Natural killer cell (primary cell): ENCODE measurements at places on chromosomes 12 and 14.
A peak's percentile ranks its signal among the peaks of the same experiment; 100 is the strongest.

- no peak for DNase-seq
These were observed 98.2 kb downstream of the RAD52 start for GRCh38 chr12:851343-851742.

DNA sequence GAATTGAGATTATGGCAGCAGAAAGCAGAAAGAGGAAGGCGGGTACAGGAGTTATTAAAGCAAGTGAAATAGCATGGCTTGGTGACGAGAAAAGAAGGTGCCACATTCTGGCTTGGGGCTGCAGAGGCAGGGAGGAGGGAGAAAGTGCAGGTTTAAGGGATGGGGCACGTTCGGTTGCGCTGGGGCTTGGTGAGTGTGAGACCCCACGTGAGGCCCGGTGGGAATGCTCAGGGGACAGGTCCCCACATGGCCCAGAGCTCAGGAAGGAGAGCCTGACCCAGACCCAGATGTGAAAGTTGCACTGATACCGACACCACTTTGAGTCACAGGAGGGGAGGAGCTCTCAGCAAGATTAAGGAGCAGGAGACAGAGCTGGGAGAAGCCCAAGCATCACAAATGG is 187.1 kb downstream of the PIWIL1 start:
- no peak for DNase-seq

- DNase-seq: no peak
These were observed 14.1 kb upstream of the DIO3 start for GRCh38 chr14:101547107-101547738.

DNA sequence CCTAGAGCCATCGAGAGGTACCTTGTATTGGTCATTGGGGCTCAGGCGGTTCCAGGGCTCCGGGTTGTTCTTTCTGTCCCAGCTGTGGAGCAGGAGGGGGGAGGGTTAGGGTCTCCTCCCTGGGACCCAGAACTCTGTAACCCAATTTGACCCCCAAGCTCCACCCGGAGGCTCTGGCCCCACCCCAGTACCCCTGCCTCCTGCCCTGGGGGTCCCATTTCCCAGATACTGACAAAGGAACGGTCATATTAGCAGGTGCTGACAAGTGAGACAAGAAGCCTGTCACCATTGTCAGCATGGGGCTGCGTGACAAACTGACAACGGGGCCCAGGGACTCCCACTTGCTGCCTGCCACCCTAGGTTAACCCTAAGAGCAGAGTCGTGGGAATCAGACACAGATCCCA is 6.2 kb downstream of the SHMT2 start:
- DNase-seq: no peak

DNA sequence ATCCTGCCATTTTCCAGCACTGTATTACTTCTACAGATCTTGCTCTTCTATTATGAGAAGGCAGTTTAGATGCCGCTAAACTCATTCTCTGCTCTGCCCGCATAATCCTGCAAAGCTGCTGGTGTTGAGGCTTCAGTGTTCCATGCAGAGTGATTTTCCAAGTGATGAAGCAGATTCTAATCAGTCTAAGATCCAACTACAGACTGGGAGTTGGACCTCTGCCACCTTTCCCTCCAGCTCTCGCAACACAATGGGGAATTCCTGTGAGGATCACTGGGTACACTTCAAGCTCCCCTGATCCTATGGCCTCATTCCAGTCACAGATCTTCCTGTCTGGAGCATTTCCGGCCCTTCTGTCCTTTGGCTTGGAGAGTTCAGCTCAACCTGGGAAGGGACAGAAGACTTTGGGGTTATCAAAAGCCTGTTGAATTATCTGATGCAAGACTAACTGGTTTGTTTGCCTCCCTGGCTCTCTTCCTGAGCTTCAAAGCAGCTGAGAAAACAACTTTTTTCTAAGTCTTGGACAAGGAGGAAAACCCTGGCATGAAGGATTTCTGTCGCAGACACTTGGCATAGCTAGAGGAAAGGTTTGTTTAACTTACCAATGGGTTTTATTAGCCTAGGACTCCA is 333.9 kb downstream of the ZFP36L1 start:
- DNase-seq: no peak

- DNase-seq: no peak
These were observed 8.5 kb downstream of the CTDSP2 start for GRCh38 chr12:57837864-57838562.

DNA sequence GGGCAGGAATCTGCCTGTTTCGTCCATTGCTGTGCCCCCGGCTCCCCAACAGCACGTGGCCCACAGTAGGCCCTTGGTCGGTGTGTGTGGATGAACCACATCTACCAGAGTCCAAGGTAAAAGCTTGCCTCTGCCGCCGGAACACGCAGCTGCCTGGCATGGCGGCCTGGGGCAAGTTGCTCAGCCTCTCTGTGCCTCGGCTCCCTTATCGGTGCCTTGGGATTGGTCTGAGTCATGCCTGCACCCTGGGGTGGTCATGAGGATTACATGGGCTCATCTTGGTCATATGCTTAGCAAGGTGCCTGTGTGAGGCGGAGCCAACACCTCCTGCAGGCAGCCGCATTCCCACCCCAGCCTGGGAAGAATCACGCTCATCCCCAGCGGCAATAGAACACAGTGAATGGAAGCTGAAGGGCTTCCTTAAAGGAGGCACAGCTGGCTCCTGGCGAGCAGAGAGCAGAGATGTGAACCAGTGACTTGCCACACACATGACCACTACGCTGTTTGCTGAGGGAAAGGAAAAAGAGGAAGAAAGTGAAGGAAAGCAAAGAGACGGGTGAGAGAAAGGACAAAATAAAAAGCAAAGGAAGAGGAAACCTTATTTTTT is 5.5 kb upstream of the SCARB1 start:
- no peak for DNase-seq

GRCh38 chr12:124919521-124920352 is 5.3 kb upstream of the UBC start:
- peak; percentile 22 for DNase-seq

DNA sequence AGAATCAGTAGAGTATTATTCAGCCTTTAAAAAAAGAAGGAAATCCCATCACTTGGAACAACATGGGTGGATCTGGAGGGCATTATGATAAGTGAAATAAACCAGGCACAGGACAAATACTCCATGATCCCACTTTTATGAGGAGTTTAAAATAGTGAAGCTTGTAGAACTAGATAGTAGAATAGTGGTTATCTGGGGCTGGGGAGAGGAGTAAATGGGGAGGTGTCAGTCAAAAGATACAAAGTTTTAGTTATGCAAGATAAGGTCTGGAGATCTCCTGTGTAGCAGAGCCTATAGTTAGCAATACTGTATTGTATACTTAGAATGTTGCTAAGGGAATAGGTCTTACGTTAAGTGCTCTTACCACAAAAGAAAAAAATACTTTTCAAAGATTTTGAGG is 64.9 kb downstream of the RIC8B start:
- no peak for DNase-seq

DNA sequence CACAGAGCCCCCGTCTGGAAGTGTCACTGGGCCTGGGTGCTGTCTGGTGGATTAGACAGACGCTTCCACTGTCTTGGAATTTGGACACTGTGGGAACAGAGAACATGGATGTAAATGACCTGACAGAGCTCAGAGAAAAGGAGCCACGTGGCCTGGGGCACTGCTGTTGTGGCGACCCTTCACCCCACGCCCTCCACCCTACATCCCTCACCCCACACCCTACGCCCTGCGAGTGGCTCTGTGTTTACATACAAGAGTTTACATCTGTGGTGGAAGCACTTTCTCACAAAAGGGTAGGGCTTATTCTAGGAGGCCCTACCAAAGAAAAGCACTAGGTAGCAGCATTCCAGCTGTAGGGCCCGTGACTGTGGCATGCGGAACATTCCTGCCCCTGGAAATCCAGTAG is 47.7 kb downstream of the B4GALNT3 start:
- DNase-seq: no peak

GRCh38 chr14:90168425-90169105 is 87.8 kb upstream of the PSMC1 start:
- no peak for DNase-seq

- DNase-seq: no peak
These were observed 9.9 kb downstream of the DPF3 start for GRCh38 chr14:72883961-72884360.

DNA sequence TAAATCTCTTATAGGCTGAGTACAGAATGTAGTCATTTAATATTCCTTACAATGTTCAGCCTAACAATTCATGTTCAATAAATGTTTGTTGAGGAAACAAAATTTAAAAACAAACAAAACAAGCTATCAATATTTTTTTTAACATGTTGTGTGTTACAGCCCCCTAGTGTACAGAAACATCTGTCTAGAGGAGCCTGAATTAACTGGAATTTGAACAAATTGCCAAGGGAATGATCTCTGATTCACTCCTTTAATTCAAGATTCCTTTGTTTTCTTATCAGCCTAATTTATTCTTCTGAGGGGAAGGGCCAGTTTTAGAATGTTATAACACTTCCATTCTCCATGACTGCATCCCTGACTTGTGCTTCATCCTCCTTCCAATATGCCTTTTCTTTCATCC is 127.2 kb downstream of the CMAS start:
- no peak for DNase-seq

DNA sequence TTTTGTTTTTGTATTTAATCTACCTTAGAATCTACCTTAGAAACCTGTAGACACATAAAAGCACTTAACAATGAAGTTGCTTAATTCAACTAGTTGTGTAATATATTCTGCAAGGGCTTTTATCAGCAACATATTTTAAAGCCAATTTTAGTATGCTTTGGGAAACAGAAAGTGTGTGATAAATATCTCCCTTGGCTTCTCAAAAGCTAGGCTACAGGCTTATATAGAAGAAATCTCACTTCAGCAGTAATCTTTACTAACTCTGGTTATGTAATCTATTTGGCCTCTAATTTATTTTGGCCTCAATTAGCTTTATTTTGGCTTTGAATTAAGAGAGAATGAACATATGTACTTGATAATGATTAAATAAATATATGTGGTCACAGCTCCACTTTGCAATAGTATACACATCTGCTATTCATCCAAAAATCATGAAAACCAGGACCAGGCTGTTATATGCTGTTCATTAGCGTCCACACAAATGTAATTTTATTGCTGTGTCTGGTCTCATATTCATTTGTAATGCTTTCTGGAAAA is 37.2 kb downstream of the LRP6 start:
- DNase-seq: no peak

- no peak for DNase-seq
These were observed 69.2 kb upstream of the PIK3C2G start for GRCh38 chr12:18192119-18192518.

DNA sequence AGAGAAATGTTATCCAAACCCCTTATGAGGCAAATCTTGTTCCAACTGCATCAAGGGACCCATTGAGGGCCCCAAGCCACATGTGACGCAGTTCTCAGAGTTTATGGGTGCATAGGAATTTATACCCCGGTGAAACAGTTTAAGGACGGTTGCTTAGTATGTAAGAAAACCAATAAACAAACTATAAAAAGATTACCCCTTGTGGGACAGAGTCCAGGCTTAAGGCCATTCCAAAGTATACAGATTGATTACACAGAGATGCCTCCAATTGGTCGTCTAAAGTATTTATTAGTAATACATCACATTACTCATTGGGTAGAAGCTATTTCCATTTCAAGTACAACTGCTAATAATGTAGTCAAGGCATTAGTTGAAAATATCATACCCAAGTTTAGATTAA is 885.0 kb upstream of the MDGA2 start:
- no peak for DNase-seq

- DNase-seq: no peak
These were observed 41.6 kb upstream of the NTF3 start for GRCh38 chr12:5390174-5390799.

DNA sequence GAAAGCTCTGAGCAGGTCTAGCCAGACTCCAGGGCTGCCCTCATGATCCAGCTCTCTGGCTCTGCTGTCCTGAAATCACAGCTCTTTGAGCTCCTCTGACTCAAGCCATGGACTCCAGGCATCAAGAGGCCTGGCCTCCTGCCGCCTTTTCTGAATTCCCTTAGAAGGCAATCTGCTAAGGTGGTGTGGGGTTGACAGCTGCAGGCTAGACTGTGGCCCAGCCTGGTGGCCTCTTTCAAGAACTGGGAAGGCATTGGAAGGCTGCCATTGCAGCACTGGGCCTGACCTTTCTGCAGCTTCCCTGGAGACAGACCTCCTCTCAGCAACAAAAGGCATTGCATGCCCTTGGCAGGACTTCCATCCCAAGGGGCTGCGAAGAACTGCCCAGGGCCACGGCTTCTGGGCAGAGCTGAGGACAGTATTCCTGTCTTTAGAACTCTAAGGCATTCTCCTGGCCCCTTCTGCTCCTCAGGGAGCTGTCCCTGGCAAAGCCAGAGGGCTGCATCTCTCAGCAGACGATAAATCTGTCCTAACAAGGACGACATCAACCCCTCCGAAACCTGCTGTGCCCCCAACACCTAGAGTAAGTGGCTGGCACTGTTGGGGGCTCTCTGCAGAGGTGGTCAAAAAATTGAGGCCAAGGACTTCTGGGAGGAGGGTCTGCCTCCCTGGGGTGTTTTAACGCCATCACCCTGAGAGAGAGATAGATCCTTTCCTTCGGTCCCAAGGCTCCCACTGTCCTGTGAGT is 115.6 kb downstream of the RBM19 start:
- DNase-seq: no peak
